ENCODE measurements at places on chromosomes 3 and 15. TPM values are rescaled to one million over a fixed set of nuclear protein-coding genes. Genes with fewer than 3 reads are reported as not detected.

CPNE9 gene
- total RNA-seq: not detected

CFAP100 gene
- 0.12 TPM for total RNA-seq

GP9 gene
- not detected for total RNA-seq

CNTN6 gene
- 2.2 TPM for total RNA-seq

HTD2 gene
- 29.5 TPM for total RNA-seq

CPA3 gene
- not detected for total RNA-seq

GOLGA8G gene
- not detected for total RNA-seq

SH2D7 gene
- total RNA-seq: not detected

LMOD3 gene
- not detected for total RNA-seq

KCNAB1 gene
- total RNA-seq: 0.15 TPM

TRAT1 gene
- total RNA-seq: not detected

RAB6B gene
- 7.7 TPM for total RNA-seq

TRPM1 gene
- total RNA-seq: not detected

EPHB3 gene
- 2.3 TPM for total RNA-seq

MB21D2 gene
- total RNA-seq: 15.1 TPM

CSK gene
- total RNA-seq: 18.3 TPM

PYDC2 gene
- total RNA-seq: not detected

NECTIN3 gene
- 71.5 TPM for total RNA-seq

SGO1 gene
- 48.2 TPM for total RNA-seq

GJD2 gene
- total RNA-seq: not detected

BMF gene
- 8.0 TPM for total RNA-seq

AMIGO3 gene
- total RNA-seq: not detected

LRRC15 gene
- not detected for total RNA-seq

C3orf85 gene
- not detected for total RNA-seq

MYH15 gene
- 0.12 TPM for total RNA-seq

CFAP91 gene
- total RNA-seq: 11.9 TPM

All from neural progenitor cell (in vitro differentiated cells).